ENCODE measurements at places on chromosomes 11 and 22.
A peak's percentile ranks its signal among the peaks of the same experiment; 100 is the strongest.

- DNase-seq: peak; percentile 65
These were observed 680.9 kb upstream of the ANO5 start for GRCh38 chr11:21511835-21512440.

DNA sequence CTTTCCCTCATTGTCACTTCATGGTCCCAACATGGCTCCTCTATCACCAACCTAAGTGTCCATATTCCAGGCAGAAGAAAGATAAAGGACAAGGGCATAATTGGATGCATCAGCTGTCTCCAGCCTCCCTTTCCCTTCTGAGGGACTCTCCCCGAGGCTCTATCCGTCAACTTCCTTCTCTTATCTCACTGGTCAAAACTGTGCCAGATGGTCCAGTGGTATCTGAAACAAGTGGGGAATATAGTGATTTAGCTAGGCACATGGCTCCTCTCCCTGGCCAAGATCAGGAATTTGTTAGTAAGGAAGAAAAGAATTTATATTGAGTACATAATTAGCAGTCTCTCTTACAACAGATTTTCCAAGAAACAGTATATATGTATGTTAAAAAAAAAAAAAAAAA, 12.6 kb upstream of the SPON1 start:
- no peak for DNase-seq

GRCh38 chr22:40806711-40807110, 12.4 kb downstream of the SLC25A17 start:
- DNase-seq: no peak

DNA sequence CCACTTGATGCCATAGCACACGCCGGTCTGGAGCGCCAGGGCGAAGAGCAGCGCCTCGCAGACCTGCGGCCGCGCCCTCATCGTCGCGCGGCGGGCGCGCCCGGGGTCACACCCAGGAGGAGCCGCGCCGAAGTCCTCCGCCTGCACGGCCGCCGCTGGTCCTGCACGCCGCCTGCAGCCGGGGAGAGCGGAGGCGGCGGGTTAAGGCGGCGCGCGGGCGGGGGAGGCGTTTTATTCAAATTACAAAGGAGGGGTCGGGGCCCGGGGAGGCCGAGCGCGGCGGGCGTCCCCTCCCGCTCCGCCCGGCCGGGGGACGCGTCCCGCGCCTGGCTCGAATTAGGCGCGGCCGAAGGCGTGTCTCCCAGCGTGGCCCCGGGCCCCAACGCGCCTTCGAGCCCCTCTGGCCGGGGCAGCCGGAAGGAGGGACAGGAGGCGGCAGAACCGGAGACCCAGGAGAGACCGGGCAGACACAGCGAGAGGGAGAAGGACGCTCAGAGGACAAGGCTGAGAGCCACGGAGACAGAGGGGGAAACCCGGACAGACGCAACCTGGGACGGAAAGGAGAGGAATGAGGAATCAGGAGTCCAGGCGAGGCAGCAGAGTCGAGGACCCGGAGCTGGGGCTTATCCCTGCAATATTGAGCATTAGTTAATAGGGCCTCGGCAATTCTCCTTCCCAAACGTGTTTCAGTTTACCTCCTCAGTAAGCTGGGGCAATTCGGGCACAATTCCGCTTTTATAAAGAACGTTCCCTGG, at the start of gene WNT11:
WNT11 (minus strand) TSS at position 176 of the 755 bp plus-strand sequence; CDS start at position 81, 95 bp downstream.
- no peak for DNase-seq

DNA sequence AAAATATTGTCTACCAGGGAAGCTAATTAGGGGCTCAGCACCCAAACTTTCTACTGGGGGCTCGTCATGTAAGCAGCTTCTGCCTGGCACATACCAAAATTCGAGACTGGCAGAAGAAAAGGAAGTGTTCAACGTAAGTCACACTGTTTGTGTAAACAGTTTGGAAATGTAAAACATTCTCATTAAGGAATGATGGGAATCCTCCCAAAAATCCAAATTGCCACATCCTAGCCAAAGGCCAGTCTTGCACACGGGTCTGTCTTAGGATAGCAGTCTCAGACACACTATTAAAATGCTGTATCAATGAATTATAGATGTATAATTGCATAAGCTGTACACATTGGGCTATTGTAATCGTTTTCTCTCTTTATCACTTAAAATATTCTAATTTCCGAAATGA, 28.9 kb downstream of the CUL5 start:
- DNase-seq: no peak

- DNase-seq: no peak
These were observed 280.4 kb upstream of the CNTN5 start for GRCh38 chr11:98740321-98740720.

DNA sequence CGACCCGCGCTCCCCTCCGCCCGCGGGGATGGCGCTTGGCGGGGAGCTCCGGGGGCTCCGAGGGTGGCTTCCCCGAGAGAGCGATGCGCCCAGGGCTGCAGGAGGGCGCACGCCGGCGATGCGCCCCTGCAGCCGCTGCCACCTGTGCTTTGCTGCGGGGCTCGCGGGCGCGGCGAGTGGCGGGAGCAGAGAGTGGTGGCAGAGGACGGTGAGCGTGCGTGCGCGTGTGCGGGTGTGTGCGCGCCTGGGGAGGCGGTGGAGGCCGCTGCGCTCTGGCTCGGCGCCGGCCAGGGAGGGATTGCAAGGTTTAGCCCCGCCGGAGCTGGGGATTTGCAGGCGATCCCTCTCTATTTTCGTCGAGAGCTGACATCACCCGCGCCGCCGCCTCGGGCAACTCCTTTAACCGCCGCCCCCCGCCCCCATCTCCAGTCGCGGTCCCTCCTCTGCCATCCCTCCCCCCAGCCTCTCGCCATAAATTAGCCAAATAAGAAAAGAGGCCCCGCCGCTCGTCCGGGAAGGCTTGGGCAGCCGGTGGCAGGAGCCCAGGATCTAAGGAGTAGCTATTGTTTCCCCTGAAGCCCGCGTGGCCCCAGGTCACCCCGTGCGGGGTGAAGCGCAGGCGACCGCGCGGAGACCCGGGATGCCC, at the start of gene SLC1A2:
SLC1A2 (minus strand) TSS at position 375 of the 646 bp plus-strand sequence. CDS start 592 bp downstream, outside the sequence.
- no peak for DNase-seq

GRCh38 chr11:12149672-12150225, 39.4 kb downstream of the MICAL2 start:
- DNase-seq: no peak

DNA sequence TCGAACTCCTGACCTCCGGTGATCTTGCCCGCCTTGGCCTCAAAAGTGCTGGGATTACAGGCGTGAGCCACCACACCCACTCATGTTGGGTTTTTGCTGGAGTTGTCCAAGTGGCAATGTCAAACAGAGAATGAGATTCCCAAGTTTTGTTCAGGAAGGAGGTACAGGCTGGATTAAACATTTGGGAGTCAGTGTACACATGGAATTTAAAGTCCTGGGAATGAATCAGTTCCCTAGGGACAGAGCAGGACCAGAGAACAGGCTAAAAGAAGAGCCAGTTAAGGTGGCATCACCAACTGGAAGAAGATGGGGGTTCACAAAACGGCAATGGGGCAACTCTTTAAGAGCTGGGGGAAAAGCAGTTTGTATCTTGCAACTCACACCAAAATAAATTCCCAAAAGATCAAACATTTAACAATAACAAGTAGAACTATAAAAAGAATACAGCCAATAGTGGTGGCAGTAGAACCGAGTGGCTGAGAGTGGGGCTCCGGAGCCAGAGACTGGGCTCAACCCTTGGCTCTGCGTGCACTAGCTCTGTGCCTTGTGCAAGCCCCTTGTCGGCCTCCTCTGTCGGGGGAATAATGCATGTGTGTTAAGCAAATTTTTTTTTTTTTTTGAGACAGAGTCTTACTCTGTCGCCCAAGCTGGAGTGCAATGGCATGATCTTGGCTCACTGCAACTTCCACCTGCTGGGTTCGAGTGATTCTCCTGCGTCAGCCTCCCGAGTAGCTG, 33.8 kb upstream of the CTSD start:
- no peak for DNase-seq

GRCh38 chr11:108289699-108290098, 66.8 kb downstream of the ATM start:
- no peak for DNase-seq

- no peak for DNase-seq
These were observed 46.4 kb downstream of the RCN1 start for GRCh38 chr11:32137263-32137662.

DNA sequence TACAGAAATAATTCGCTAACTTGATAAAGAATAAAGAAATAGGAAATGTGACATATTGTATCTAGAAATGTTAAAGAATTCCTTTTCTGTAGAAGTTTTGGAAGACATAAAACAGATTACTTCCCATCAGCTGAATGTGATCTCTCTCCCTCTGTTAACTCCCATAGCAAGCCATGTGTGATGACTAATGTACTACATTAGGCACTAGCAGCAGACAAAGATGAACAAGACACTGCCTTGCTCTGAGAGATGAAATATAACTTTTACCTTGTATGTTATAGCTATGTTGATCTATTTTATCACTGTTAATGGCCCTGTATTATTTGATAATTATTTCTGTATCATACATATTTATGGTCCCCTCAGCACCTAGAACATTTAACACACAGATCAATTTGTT, 817.2 kb downstream of the LRRC4C start:
- DNase-seq: no peak

- DNase-seq: no peak
These were observed 4.3 kb upstream of the RRM1 start for GRCh38 chr11:4090258-4090657.

- no peak for DNase-seq
These were observed 58.7 kb downstream of the ZNF280B start for GRCh38 chr22:22449819-22450218.

DNA sequence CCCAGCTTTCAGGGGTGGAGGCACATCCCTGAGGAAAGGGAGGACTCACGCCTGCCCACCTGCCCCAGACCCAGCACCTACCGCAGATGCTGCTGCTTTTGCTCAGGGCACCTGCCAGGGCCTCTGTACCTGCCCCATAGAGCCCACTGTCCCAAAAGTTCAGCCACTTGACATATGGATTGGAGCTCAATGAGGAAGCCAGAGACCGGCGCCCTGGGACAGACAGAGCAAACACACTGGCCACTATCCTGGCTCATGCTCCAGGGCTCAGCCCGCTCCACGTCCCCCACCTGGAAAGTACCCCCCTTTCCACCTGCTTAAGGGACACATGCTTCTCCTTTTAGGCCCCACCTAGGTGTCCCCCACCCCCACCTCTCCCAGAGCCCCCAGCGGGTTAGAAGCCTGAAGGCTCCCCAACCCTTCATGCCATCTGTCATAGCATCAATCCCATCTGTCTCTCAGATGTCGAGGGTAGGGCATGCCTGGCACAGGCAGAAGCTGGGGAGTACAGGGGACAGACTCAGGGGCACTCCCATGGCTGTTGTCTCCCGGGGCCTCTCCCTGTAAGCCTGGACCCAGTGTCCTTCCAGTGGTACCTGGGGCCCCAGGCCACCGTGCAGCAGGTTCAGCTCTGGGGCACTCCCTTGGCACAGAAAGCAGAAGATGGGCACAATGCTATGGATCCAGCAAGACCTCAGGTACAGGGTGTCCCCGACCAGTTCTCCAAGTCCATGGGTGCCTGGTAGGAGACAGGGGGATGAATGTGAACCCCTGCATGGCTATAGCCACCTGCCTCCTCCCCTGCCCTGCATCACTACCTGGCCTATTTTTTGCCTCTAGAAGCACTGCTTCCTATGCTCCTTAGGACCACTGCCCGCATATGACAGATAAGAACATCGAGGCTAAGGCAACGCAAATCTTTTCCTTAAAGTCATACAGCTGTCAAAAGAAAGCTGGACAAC, 2.2 kb upstream of the P2RX6 start:
- no peak for DNase-seq

DNA sequence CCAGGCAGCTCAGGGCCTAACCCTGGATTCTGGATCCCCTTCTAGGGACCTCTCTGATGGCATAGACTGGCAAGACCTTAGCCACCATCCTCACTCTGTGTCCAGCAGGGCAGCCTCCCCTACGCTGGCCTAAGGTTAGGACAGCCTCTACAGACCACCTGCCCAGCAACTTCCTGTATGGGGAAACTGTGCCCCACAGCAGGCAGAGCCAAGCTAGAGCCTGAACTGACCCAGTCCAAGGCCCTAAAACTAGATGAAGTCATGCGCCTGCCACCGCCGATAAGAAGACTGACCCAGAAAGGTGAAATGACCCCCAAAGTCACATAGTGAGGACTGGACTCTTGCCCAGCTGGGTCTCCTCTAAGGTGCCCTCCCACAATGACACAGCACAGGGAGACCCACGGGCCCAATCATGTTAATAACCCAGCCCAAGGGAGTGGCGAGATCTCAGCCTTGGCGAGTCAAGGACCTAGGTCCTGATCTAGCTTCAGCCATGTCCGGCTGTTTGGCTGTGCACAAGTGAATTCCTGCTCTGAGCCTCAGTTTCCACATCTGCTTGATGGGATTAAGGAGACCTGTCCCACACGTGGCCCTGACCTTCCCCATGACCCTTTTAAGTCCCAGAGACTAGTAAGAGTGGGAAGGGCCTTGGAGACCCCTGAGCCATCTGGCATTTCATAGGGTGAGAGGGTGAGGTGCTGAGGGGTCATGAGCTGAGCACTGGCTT, 17.6 kb downstream of the STARD10 start:
- no peak for DNase-seq

- no peak for DNase-seq
These were observed 36.5 kb downstream of the VSIG10L2 start for GRCh38 chr11:125982348-125982730.

DNA sequence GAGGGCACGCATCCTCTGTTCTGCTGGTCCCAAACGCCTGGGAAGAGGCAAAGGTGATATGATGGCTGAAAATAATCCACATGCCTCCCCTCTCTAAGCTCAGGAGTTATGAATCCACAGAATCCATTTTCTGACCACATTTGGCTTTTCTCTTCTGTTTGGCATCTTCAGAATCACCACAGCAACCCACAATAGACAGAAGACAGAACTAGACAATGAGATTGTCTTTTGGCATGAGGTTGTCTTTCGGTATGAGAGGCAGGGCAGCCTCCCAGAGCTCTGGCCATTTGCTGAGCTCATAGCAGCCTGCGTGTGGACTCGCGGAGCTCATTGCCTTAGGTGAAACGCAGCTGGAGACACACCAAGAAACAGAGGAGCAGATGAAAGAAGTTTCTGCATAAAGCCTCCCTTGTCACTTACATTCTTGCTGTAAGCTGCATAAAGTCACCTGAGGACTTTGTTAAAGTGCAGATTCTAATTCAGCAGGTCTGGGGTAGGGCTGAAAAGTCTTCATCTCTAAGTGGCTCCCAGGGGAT, 868.0 kb downstream of the NTM start:
- no peak for DNase-seq

DNA sequence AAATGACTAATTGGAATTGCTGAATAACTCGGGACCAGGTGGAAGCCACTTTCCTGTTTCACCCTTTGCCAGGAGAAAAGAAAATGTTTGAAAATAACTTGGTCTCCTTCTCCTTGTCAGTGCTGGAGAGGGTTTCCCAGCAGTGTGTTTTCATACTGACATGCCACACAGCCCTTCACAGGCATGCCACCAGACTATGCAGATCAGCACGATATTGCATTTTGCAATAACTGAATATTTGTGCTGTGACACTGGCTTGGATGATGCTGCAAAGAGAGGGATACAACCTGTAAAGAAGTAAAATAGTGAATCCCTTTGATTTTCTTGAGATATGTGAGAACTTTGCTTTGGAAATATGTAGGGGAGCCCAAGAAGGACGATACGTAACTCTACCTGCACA, 200.0 kb upstream of the NAV2 start:
- DNase-seq: no peak
